Dorsolateral prefrontal cortex (tissue), 122 donors: ENCODE measurements at places on chromosomes 12 and 14.

DNA sequence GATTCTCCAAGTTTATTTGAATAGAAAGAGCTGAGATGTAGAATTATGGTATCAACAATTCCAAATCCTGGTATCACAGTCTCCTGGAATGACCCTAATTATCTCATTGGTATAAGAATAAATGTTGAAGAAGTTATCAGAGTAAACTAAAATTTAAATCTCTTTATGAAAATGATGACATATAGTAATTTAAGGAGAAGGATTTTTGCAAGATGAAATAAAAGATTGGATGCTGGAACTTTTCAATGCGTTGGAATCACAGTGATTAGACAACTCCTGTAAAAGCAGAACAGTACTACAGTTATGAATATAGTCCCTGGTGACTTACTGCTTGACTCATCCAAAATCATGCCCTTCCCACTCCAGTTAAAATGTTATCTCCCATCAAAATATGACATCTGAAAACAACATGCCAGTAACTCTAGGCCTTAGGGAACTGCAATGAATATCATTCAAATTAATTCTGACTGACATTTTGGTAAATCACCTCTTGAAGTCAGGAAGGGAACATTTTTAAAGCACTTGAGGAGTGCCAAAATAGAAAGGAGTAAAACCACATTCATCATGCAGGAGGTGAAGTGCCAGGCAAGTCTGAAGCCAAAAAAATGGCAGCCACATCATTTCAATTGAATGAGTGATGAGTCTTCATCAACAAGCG is 197.8 kb upstream of the PRKD1 start:
- DNase-seq, result no peak

DNA sequence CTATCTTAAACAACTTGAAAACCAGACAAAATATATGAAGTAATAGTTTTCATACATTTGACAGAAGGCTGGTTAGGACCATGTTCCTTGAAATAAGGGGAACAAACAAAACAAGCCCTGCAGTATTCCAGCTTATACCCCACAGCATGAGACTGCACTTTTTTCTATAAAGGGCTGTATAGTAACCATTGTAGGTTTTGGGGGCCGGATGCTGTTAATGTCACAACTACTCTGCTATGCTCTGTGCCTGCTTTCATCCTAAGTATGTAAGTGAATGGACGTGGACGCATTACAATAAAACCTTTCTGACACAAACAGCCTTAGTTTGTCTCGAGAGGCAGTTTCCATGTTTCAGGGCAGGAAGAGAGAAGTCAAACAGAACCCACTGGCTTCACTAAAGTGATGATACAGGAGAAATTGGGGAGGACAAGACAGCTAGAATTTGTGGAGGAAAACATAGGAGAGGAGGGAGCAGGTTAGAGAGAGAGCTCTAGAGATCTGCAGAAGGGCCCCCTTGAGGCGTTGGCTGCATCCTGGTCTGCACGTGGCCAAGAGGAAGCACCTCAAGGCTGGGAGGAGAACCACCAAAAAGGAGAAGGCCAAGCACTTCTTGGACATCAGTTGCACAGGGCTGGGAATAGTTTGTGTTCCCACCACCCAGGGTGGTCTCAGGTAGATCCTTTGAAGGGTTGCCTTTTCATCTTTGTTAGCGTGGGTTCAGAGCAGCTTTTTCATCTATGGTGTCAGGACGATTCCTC is 63.7 kb downstream of the TRAF3 start:
- no peak for DNase-seq

DNA sequence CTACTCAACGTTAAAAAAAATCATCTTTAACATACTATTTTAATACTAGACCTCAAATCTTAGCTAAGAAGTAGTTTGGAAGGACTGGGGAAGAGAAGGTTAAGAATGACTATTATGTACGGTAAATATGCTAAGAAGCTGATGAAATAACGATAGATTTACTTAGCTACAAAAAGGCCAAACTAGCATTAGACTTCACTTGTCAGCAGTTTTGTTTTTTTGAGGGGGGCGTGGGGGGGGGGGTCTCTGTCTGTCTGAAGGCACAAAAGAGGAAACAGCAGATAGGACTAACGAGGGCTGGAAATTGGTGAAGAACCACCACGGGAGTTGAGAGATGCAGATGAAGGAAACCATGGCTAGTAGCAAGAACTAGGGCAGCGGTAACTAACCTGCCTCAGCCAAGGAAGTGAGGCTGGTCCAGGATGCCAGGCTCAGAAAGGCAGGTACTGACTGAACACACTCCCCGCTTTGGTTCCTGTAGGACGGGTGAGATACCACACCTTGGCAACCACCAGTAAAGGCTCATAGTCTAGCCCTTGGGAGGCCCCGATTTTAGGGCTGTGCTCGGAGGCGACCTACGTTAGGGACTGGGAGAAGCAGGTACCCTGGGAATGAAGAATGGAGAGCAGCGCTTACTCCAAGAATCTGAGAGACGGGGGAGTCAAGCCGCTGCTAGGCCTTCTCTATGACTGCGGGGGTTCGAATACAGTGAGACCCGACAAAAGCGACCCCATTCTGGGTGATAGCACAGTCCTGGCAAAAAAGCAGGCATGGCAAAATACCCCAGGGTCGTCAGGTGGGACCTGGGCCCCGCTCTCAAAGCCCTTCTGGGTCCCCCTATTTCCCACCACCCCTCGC is 675 bp downstream of the NEDD8 start:
- no peak for DNase-seq

GRCh38 chr12:54870048-54870447 is 15.7 kb downstream of the MUCL1 start:
- no peak for DNase-seq

DNA sequence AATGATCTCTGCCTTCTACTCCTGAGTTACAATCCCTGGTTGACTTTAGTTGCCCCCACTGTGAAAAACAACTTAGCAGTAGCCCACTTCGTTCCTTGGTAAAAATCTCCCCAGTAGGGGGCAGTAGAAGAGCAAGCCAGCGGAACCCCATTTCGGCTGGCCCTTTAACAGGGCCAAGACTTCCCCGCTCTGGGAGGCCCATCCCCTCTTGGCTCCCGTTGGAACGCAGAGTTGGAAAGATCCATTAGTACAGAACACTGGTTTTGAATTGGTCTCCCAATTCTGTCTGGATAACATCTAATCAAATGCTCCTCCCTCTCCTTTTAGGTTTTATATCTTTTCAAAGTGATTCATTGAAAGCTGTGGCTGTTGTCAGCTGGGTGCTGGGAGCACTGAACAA is 1133.3 kb downstream of the BCL11B start:
- peak; percentile 12 for DNase-seq

- DNase-seq, result no peak
Measured at GRCh38 chr12:119288576-119288975, 46.0 kb upstream of the CCDC60 start.

DNA sequence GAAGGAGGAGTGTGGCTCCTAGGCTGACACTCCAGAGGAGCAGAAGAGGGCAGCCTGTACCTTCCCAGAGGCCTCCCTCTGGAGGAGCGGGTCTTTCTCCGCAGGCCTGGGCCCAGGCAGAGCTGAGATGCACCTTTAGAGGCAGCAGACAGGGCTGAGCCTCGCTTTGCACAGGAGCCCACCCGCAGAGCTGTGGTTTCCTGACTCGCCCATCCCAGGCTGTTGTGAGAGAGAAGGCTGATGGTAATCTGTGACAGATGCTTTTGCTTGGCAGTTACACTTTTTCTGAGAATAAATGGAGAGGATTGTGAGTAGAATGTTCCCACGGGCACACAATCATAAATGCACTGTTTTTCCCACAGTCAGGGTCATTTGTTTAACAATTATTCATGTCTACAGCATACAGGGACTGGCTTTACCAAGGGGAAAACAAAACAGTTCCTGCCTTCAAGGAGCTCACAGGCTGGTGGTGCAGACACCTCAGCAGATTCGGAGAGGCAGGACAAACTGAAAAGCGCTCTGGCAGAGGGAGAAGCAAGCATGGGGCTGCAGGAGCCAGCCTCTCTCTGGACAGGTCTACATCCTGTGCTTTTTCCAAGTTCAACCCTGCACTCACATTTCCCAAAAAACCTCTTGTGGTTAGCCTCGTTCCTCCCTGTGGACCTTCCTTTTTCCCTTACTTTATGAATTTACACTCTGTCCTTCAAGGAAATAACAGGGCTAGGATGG is 13.9 kb downstream of the EVL start:
- no peak for DNase-seq

GRCh38 chr12:123363740-123364531 is 711 bp downstream of the SBNO1 start:
- peak; percentile 26 for DNase-seq

DNA sequence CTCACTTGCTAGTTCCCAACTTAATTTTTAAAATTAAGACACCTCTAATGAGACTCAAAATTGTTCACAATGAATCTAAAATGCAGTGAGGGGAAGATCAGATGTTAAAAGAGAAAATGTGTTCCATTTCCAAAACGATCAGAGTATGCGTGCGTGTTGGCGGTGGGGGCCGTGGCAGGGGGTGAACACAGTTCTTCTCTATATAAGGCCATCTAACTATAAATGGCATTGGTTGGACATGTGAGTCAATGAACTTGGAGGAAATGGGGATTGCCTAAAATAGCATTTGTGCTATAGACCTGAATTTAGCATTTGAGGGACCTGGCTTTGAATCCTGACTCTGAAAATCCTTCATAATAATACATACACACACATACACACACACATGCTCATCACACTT is 149.4 kb downstream of the FOXN3 start:
- no peak for DNase-seq
